ENCODE measurements at places on chromosomes 11 and 22. TPM values are rescaled to one million over a fixed set of nuclear protein-coding genes. Genes with fewer than 3 reads are reported as not detected.

Gene STK33
- not detected for total RNA-seq

DNA sequence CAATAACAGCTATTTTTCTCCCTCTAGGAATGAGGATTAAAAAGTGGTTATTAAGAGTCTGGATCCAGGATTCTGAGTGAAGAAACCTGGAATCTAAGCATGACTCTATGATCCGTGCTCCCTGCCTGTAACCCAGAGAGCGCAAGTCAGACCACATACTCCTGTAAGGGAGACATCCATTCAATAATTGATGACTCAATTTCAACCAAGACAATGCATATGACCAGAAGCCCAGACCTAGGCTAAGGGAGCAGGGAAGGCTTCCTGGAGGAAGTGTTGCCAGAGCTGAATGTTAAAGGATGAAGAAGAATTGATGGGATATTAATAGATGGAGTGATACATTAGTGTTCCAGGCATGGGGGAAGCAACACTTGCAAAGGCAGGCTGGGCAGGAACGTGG is 13.8 kb upstream of the PAMR1 start:
- H3K27me3 ChIP-seq, result peaks cover 51% of the 10 kb centered on the region
- H3K36me3 ChIP-seq, result no peaks in the 10 kb centered on the region
- no peak overlapping the region for H3K4me3 ChIP-seq
- H3K4me1 ChIP-seq, result no peaks in the 10 kb centered on the region

DNA sequence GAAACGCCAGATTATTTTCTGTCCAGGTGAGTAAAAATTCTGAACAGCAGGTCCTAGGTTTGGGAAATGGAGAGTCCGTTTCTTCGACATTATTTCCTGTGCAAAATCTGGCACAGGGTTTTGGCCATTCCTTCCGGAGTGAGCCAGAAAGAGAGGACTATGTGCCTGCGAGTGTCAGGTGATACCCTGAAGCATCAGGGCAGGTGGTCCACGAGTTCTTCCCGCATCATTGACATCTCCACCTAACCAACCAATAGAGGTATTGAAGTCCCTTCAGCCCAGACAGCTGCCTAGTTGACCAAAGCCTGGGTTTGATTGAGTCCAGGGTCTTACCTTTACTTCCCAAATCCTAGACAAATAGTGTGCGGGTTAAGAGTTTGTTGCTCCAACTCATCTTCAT is 808 bp downstream of the SNAP29 start:
- H3K27ac ChIP-seq, result peak overlapping the region; percentile 92
- H3K4me3 ChIP-seq, result peak overlapping the region; percentile 94
- H3K36me3 ChIP-seq, result no peaks in the 10 kb centered on the region
- H3K27me3 ChIP-seq, result no peaks in the 10 kb centered on the region
- no peak for DNase-seq

- H3K4me1 ChIP-seq, result no peaks in the 10 kb centered on the region
- H3K27me3 ChIP-seq, result no peaks in the 10 kb centered on the region
- H3K27ac ChIP-seq, result no peak overlapping the region
These were observed 633.7 kb downstream of the BRD1 start for GRCh38 chr22:49193901-49194465.

DNA sequence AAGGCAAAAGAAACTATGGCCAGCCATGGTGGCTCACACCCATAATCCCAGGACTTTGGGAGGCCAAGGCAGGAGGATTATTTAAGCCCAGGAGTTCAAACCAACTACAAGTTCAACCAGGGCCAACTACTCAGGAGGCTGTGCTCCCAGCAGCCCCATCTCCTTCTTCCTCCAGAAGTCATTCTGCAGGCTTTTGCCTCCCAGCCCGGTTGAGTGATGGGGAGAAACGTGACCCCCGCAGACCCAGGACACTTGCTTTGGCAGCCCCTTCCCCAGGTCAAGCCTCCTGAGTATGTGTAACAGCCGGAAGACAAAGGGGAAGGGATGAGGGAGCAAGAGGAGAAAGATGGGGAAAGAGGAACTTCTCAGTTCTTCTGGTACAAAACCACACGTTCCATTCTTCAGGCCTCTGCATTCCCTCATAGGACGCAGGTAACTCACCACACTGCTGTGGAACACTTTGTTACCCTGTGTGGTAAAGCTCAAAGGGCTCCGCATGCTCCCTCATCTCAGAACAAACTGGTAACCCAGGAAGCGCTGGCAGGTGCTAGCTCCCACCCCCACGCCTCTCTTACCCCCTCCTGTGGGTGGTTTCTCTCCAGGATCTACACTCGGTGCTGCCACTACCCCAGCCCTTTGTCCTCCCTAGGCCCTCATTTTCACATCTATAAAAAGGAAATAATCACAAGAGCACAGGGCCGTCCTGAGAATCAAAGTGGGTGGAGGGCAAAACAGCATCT is 4.0 kb downstream of the SULT4A1 start:
- no peak for DNase-seq
- no peaks in the 10 kb centered on the region for H3K4me1 ChIP-seq
- H3K4me3 ChIP-seq, result no peak overlapping the region
- no peak overlapping the region for H3K27ac ChIP-seq
- H3K27me3 ChIP-seq, result peaks cover 32% of the 10 kb centered on the region
- H3K36me3 ChIP-seq, result no peaks in the 10 kb centered on the region

DNA sequence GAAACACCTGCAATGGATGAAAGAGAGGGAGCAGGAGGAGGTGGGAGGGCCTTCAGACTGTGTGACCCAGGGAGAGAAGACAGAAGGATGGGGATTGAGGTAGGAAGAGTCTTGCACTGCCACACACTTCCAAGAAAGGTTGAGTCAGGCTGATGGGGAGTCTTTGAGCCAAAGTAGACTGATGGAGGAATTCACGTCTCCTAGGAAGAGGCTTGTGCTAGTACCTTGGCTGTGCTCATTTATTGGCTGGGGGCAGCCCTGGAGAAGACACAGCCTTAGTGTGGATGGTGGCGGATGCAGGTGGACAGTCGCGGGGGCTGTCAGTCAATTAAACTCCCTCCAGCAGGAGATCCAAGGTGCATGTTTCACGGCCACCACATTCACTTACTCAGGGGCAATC is 16.2 kb upstream of the ACCSL start:
- H3K27me3 ChIP-seq, result no peaks in the 10 kb centered on the region
- DNase-seq, result no peak
- H3K4me1 ChIP-seq, result no peaks in the 10 kb centered on the region
- no peaks in the 10 kb centered on the region for H3K36me3 ChIP-seq
- no peak overlapping the region for H3K4me3 ChIP-seq

DNA sequence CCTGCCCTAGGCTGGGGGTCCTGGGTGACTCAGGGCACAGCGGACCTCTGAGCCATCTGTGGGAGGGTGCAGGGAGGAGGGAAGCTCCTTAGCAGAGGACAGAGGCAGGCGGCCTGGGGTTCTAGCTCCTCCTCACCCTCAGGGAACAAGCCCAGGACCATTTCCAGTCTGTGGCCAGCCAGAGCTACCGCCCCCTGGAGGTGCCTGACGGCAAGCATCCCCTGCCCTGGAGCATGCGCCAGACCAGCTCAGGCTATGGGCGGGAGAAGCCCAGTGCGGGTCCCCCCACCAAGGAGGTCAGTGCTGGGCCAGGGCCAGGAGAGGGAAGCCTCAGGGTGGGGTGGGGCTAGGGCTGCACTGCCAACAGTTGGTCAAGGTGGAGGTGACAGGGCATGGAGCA is 26.0 kb upstream of the LRRC10B start:
- H3K27me3 ChIP-seq, result no peaks in the 10 kb centered on the region
- peak; percentile 39 for DNase-seq
- H3K27ac ChIP-seq, result no peak overlapping the region
- H3K36me3 ChIP-seq, result no peaks in the 10 kb centered on the region
- H3K4me1 ChIP-seq, result no peaks in the 10 kb centered on the region
- no peak overlapping the region for H3K4me3 ChIP-seq

DNA sequence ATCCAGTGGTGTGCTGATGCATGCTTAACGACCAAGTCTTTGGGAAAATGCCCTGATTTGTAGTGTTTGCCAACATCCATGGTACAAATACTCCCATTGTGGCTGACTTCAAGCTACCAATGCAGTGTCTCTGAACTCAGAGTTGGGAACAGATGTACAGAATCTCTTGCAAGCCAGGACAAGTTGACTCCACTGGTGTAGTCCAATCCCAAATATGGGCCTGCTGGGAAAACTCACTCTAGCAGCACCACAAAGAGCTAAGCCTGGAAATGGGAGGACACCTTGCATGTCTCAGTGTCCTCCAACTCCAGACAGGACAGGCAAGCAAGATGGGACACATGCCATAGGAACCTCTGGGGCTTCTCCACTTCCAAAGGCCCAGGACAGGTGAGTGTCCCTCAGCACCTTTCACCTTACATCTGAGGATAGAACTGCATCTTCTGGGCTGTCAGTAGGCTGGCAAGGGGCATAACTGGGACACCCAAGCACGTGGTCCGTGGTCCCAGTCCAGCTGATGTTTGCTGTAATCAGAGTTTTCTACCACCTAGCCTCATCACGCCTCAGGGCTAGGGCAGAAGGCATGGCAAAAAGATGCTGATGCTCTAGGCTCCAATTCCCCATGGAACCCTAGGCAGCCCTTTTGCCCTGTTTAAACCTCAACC is 6.5 kb downstream of the LMO1 start:
- H3K4me1 ChIP-seq, result no peaks in the 10 kb centered on the region
- H3K36me3 ChIP-seq, result no peaks in the 10 kb centered on the region
- H3K27me3 ChIP-seq, result peaks cover 46% of the 10 kb centered on the region
- H3K4me3 ChIP-seq, result no peak overlapping the region

- H3K4me3 ChIP-seq, result no peak overlapping the region
- no peaks in the 10 kb centered on the region for H3K27me3 ChIP-seq
- no peaks in the 10 kb centered on the region for H3K4me1 ChIP-seq
- DNase-seq, result no peak
- H3K27ac ChIP-seq, result no peak overlapping the region
These were observed 67.5 kb downstream of the C11orf58 start for GRCh38 chr11:16805938-16806337.
